Cardiac muscle cell (in vitro differentiated cells and primary cell): ENCODE measurements at places on chromosomes 1 and 21. TPM values are rescaled to one million over a fixed set of nuclear protein-coding genes. Genes with fewer than 3 reads are reported as not detected.

DNA sequence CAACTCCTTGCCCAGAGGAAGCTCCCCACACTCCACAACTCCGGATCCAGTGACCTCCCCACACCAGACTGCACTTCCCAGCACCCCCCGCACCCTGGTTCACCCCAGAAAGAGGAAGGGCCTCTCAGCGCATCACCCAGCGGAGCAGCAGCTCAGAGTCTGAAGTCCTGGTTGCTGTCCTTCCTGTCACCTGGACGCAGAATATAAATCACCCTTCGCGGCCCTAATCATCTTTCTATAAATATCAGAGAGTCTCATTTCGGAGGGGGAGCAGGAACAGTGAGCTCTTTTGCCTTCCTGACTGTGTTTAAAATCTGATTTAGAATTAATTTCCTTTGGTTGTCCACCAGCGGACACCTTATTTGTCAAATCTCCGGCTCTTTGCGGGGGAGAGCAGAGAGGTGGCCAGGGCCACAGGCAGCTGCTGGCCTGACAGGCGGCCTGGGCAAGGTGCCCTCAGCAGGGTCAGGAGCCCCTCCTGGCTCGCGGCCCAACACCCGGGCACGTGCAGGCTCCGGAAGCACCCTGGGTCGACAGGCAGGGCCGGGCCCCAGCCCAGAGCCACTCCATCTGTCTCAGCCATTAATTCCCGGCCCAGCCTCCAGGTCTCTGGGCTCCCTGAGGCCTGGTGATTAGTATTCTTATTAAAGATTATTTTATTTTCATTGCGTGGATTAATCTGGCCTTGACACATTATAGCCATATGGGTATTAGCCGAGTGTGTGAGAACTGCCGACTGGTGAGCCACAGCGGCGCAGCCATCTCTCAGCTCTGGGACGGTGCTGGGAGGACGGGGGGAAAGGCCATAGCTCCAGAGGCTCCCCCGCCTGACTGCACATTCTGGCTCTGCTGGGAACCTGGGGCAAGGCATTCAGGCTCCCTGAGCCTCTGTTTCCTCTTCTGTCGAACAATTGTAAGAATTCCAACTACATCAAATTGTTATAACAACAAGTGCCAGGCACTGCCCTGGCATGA, 19.7 kb downstream of the EPHA8 start:
- peaks cover 33% of the 10 kb centered on the region for H3K4me1 ChIP-seq
- H3K27me3 ChIP-seq, result no peaks in the 10 kb centered on the region
- H3K36me3 ChIP-seq, result no peaks in the 10 kb centered on the region
- H3K27ac ChIP-seq, result peak overlapping the region; percentile 68
- DNase-seq, result no peak
- H3K4me3 ChIP-seq, result no peak overlapping the region

GRCh38 chr1:11862890-11863289, 4.1 kb upstream of the NPPB start:
- no peaks in the 10 kb centered on the region for H3K36me3 ChIP-seq
- peaks cover 27% of the 10 kb centered on the region for H3K27me3 ChIP-seq
- H3K4me3 ChIP-seq, result no peak overlapping the region
- no peak for DNase-seq
- no peak overlapping the region for H3K27ac ChIP-seq

The RHD gene
- 0.74 TPM in 1 of 2 replicates, not detected in the other for total RNA-seq

The TMIGD3 gene
- not detected in 2 replicates for total RNA-seq

The GBP5 gene
- total RNA-seq, result 0.14 and 0.24 TPM in 2 replicates
